ENCODE measurements at places on chromosomes 12 and 14.

GRCh38 chr12:95731519-95731958 is 59.0 kb downstream of the NTN4 start:
- DNase-seq: no peak

- DNase-seq: no peak
Observed at GRCh38 chr12:109797905-109798669, 35.1 kb downstream of the TRPV4 start.

DNA sequence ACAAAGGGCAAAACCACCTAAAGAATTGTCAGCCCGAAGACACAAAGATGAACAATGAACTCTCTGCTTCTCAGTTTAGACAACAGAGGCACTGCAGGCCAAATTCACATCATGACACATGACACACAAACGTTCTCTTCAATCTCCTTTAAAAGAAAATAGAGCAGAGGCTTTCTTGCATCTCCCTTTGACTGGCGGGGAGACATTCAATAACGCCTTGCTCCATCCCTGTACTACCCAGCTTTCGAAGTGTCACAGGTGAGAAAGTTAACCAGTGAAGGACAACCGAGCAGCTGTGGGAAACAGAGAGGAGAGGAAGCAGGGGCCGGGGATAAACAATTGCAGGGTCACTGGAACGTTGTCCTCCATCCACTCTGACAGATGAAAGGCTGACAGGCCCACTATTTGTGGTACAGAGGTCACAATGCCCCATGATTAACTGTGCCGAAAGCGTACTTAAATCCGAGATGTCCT is 130.8 kb downstream of the PHLDA1 start:
- peak; percentile 50 for DNase-seq

DNA sequence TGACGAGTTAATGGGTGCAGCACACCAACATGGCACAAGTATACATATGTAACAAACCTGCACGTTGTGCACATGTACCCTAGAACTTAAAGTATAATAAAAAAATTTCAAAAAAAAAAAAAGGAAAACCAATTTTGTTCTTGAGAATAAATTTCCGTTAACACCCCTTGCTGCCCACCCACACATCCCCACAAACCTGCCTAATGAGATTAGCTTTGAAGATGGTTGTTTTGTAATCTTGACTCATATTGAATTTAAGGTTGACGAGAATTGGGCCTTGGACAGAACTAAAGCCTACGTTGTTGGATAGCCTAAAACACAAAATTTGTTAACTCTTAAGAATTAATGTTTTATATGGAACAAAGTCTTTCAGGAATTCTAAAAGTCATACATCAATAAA is 52.9 kb downstream of the SYT1 start:
- no peak for DNase-seq

- DNase-seq: peak; percentile 85
Observed at GRCh38 chr12:104049903-104050356, at the start of gene GLT8D2. GLT8D2 (minus strand) TSS chr12:104050187; CDS start chr12:104019648, 30,539 bp downstream.

GRCh38 chr12:65511134-65511834 is 232.8 kb downstream of the MSRB3 start:
- DNase-seq: peak; percentile 78

GRCh38 chr12:108228746-108229145 is 99.7 kb downstream of the WSCD2 start:
- peak; percentile 13 for DNase-seq

DNA sequence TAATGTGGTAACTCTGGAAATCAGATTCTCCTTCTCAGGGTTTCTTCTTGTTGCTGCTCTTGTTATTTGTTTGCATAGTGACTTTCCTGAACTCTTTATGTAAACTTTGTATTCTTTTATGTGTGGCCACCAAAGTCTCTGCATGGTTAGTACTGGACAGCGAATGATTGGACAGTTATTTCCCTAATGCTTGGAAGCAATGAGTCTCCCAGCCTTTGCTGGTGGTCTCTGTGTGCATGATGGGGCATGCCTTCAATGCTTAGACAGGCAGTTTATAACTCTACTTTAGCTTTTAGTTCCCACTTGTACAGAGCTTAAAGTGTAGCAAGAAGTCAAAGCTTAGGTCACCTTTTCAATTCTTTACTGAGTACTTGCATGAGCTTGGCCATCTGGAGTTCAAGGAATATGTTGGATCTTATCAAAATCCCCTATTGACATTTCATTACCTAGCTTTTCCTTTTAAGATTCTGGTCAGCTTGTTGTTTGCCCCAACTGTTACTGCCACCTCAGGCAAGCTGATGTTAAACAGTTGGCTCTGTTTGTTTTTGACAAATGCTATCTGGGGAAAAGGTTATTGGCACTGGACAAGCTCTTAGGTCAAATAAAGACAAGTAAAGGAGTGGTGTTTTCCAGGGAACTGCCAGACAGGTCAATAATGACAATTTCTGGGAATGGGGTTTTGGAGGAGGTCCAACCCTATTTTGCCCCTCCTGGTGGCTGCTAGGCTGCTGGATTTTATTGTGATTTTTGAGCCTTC is 12.3 kb downstream of the CCDC91 start:
- no peak for DNase-seq

GRCh38 chr12:14111230-14111865 is 129.9 kb upstream of the GRIN2B start:
- DNase-seq: no peak

DNA sequence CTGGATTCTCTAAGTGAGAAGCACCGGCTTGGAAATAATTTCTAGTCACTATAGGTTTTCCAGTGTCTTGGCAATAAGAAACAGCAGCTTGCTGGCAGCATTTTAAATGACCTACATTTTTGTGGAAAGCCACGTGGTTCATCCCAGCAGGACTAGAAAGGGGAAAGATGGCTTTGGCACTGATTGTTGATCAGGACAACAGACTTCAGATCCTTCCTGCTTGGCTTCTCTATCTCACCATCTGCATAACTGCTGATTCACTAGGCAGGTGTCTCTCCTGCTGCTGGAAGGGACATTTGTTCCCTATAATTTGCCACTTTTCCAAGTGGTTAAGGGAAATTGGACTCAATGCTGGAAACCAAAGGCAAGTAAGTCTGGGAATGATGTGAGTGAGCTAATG is 131.0 kb downstream of the TTC8 start:
- peak; percentile 79 for DNase-seq

DNA sequence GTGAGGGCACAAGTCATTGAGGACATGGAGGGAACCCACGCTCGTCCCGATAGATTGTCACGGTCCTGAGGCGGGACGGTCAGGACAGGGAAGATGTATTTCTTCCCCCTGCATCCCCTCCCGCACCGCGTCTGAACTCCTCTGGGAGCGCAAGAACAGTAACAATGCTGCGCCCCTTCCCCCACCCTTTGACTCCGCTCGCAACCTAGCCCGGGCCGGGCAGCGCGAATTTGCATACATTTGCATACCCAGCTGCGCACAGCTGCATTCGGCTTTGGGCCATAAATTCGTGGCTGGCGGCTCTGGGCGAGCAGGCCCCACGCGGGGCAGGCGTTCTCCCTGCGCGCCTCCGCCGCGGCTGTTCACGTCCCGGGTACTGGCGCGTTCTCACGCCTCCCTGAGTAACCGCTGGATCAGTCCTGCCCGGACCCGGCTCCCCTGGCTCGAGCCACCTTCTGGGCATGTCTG is 29.0 kb upstream of the SMUG1 start:
- DNase-seq: peak; percentile 53

DNA sequence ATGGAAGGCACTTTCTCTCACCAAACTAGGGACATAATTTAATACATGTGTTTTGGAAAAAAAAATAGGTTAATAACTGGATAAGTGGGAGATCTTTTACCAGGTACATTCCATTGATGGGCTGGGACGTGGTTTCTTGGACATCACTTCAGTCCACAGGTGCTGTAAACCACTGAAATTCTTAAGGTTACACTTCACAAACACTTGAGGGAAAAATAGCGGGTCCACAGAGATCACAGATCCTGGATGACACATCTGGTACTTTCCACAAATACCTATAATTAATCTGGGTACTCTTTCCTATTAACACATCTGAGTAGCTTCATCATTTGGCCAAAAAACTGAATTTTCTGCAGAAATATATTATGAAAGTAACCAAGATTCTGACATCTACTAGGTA is 85.0 kb downstream of the POLR3B start:
- DNase-seq: no peak

DNA sequence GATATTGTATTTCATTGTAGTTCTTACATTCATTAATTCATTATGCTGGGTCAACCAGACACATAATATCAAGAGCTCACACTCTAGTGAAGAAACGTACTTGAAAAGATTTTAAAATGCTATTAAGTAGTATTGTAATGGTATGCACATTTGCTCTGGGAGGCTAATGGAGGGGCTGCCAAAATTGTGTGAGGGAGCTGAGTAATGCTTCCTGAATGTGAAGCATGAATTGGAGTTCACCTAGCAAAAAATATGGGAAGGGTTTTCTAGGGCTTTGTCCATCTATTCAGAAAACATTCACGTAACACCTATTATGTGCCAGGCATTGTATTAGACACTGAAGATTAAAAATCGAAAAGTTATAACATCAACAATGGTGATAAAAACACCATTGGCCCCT is 403.8 kb upstream of the PDE3A start:
- no peak for DNase-seq

GRCh38 chr14:54348001-54348611 is 48.7 kb upstream of the CDKN3 start:
- DNase-seq: peak; percentile 91

DNA sequence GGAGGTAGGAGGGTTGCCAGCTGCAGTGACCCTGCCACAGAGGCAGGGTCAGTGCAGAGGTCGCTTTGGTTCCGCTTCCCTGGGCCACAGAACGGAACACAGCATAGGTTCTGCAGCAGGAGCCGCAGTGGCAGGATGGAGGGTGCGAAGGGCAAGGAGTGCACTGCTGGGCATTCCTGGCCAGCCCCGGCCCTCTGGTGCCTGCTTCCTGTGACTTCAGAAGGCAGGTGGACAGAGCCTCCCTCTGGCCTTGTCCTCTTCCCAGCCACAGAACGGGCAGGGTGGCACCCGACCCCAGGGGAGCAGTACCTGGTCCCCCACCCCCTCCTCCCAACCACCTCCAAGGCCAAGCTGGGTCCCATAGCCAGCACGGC is 37.7 kb downstream of the SLC8B1 start:
- no peak for DNase-seq

DNA sequence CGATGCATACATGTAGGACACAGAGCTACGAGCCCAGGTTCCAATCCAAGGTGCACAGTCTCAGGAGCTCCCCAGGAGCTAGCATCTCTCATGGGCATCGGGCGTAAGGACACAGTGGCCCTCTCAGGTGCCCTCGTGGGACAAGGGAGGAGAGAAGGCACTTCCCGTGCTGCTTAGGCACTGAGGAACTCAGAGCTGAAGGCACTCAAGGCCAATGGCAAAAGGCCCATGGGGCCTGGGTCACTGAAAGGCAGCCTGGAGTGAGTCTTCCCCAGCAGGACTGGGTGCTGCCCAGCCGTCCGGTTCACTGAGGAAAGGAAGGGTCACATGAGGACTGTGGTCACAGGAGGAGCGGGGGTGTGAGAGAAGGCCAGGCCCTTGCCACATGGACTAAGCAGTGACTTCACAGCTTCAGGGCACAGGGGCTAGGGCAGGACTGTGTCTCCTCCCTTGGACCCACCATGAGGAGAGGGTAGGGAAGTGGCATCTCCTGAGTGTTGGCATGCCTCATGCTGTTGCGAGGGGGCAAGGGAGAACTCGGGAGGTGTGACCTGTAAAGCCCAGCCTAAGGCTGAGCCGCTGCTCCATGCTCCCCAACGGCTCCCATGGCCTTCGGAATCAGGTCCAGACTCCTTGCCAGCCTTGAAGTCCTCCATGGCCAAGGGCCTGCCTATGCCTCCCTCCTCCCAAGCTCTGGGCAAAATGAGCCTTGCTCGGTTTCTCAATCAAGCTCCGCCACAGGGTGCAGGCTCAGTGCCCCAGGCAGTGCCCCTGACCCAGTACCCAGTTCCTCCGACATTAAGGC is 51.8 kb downstream of the CHGA start:
- DNase-seq: no peak

- no peak for DNase-seq
Observed at GRCh38 chr12:48979602-48980388, 1.7 kb downstream of the WNT1 start.

DNA sequence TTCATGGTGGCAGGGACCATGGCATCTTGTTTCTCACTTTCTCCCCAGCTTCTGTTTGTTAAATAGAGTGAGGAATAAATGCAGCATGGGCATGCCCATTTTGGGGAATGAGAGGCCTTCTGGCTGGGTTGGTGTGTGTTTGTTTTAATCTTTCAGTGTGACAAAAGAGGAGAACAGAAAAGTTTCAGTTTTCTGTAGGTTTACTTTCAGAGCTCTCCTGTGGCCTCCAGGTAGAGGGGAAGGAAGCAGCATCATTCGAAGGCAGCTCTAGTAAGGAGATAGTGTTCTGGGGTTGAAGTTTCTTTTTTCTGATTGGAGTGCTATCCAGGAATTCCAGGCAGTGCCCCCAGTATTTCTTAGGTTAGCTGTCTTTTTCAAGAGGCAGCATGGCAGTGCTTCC is 15.3 kb downstream of the MSRB3 start:
- no peak for DNase-seq

DNA sequence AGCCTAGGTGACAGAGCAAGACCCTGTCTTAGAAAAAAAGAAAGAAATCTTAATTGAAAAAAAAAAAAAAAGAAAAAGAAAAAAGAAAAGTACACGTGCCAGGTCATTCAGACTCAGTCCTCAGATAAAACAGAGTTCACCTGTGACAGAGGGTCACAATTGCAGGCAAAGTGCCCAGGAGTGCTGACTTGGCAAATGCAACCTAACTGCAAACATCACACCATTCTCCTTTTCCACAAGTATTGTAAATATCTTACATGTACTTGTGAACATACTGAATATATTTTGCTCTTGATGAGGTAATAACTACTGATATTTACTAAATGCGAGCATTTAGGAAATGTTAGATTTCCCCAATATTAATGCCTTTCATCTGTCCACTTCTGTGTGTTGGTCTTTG is 9.0 kb upstream of the COL2A1 start:
- DNase-seq: no peak

- no peak for DNase-seq
Observed at GRCh38 chr12:24328261-24328660, 378.8 kb upstream of the SOX5 start.

DNA sequence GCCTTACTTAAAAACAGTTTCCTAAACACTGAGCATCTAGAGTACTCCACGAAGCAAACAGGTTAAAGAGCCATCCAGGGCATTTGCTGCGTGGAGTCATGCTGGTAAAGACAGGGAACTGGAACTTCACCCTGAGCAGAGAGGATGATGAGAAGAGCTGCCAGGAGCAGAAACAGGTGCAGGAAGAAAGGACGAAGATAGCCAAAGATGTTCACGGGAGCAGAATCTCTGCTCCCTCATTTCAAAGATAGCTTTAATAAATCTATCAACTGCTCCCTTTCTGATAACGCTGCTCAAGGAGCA is 280.8 kb upstream of the FKBP4 start:
- no peak for DNase-seq

- no peak for DNase-seq
Observed at GRCh38 chr12:53976172-53976822, 1.5 kb upstream of the HOTAIR start.

DNA sequence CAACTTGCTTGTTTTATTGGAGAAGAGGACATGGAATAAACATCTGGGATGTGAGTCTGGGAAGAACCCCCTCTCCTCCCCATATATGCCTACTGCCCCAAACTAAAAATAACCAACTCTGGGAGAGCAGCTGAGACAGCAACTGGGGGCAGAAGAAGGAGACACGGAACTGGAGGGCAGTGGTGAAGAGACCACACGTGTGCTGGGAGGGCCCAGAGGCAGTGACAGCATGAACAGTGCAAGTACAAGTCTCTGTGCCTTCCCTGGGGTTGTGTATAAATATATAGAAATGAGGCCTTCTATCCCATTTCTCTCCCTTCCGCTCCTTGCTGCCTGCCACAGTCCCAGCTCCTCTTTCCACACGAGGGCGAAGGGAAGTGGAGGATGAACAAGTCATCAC is 4.0 kb upstream of the KRT73 start:
- no peak for DNase-seq

All from eye (tissue), 1 donor.